ENCODE measurements at places on chromosomes 4 and X. TPM values are rescaled to one million over a fixed set of nuclear protein-coding genes. Genes with fewer than 3 reads are reported as not detected.

DNA sequence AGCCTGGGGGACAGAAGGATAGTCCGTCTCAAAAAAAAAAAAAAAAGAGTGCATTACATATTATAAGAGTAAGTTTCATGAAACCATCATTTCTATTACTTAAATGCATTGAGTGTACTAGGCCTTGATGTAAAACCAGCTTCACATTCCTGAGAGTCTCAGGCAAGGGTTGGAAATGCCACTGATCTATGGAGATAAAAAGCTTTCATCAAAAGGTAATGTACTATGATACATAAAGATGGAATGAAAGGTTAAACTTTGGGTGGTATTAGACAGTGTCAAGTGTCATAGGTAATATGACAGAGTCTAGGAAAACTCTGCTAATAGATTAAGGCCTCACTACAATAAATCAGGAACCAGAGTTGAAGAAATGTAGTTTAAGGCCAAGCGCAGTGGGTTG lies 7.4 kb downstream of the CFAP97 start:
- no peaks in the 10 kb centered on the region for H3K4me1 ChIP-seq
- H3K27me3 ChIP-seq, result no peaks in the 10 kb centered on the region
- no peak overlapping the region for H3K4me3 ChIP-seq

GRCh38 chr4:107801766-107802211 lies 22.9 kb upstream of the SGMS2 start:
- peaks cover 7% of the 10 kb centered on the region for H3K27me3 ChIP-seq
- no peaks in the 10 kb centered on the region for H3K4me1 ChIP-seq
- no peaks in the 10 kb centered on the region for H3K36me3 ChIP-seq
- H3K4me3 ChIP-seq, result no peak overlapping the region

GRCh38 chr4:54695337-54695736 lies 37.6 kb downstream of the KIT start:
- no peaks in the 10 kb centered on the region for H3K27me3 ChIP-seq
- no peak for DNase-seq
- H3K36me3 ChIP-seq, result no peaks in the 10 kb centered on the region
- H3K27ac ChIP-seq, result no peak overlapping the region
- H3K4me3 ChIP-seq, result no peak overlapping the region

- no peaks in the 10 kb centered on the region for H3K36me3 ChIP-seq
- no peak overlapping the region for H3K27ac ChIP-seq
- no peak for DNase-seq
- no peaks in the 10 kb centered on the region for H3K27me3 ChIP-seq
Measured at GRCh38 chr4:165331823-165332222, 4.4 kb downstream of the MSMO1 start.

DNA sequence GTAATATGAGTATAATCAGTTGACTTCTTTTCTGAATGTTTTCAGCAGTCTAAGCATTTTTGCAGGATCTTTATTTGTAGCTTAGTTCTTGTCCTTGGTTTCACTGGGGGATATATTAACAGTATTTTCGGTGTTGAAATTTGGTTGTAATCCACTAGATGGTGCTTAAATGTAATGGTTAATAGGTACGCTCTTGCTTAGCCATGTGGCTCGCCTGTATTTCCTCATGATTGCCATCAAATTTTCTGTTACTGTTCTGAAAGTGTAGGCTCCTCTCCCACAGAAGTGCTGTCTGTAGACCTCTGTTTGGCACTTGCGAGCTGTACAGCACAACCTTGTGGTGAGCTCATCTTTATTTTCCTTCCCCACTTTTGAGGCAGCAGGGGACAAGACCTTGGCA lies 3.9 kb upstream of the FAAH2 start:
- no peak for DNase-seq
- H3K36me3 ChIP-seq, result no peaks in the 10 kb centered on the region

DNA sequence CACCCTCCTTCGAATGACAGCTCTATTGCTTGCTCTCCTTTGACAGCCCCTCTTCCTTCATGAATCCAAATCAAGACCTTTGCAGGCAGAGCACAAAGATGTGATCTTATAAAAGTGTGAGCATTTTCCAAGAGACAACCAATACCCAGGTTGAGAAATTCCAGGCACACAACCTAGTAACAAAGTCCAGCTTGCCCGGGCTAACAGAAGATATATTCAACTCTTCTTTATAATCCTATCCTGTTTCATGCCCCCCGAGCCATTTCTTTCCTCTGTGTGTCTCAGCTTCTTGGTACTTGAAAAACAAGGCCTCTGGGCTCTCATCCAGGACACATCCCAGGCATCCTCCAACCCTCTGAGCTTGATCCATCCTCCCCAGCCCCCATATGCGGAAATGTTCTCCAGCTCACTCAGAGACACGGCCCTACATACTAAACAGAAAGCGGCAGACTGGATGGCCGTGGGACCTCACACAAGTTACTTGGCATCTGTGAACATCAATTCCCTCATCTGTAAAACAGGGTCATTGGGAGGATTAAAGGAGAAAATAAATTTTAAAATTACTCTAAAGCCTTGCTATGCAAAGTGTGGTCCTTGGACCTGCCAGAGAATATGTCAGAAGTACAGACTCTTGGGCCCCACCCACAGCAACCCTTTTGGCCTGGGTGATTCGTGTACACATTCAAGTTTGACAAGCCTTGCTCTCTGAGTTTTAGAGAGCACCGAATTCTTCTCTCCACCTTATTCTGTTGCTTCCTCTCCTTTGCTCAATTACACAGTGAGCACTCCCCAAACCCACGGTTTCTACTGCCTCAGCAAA lies 627.0 kb downstream of the BCOR start:
- H3K27ac ChIP-seq, result no peak overlapping the region
- H3K4me3 ChIP-seq, result no peak overlapping the region
- H3K4me1 ChIP-seq, result no peaks in the 10 kb centered on the region
- no peak for DNase-seq

DNA sequence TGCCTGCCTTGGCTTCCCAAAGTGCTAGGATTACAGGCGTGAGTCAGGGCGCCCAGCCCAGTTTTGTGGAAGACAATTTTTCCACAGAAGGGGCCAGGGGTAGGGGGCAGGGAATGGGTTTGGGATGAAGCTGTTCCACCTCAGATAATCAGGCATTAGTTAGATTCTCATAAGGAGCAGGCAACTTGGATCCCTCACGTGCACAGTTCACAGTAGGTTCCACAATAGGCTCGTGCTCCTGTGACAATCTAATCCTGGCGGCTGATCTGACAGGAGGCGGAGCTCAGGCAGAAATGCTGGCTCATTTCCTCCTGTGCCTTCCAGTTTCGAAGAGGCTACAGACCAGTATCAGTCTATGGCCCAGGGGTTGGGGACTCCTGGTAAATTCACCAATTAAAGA lies 491.6 kb upstream of the AADAT start:
- H3K27me3 ChIP-seq, result no peaks in the 10 kb centered on the region
- DNase-seq, result no peak
- no peak overlapping the region for H3K4me3 ChIP-seq
- no peaks in the 10 kb centered on the region for H3K36me3 ChIP-seq
- H3K27ac ChIP-seq, result no peak overlapping the region

GRCh38 chr4:5751666-5752375 lies 40.8 kb downstream of the EVC start:
- no peaks in the 10 kb centered on the region for H3K36me3 ChIP-seq
- H3K27ac ChIP-seq, result no peak overlapping the region
- no peaks in the 10 kb centered on the region for H3K27me3 ChIP-seq
- no peak for DNase-seq
- H3K4me3 ChIP-seq, result no peak overlapping the region
- no peaks in the 10 kb centered on the region for H3K4me1 ChIP-seq

The PAGE5 gene
- total RNA-seq, result not detected
